ENCODE measurements at places on chromosomes 5 and 9.
A peak's percentile ranks its signal among the peaks of the same experiment; 100 is the strongest.

GRCh38 chr9:73280113-73280512 is 128.4 kb downstream of the ANXA1 start:
- no peak for DNase-seq

- DNase-seq, result no peak
Measured at GRCh38 chr9:77011973-77012821, 7.3 kb upstream of the FOXB2 start.

DNA sequence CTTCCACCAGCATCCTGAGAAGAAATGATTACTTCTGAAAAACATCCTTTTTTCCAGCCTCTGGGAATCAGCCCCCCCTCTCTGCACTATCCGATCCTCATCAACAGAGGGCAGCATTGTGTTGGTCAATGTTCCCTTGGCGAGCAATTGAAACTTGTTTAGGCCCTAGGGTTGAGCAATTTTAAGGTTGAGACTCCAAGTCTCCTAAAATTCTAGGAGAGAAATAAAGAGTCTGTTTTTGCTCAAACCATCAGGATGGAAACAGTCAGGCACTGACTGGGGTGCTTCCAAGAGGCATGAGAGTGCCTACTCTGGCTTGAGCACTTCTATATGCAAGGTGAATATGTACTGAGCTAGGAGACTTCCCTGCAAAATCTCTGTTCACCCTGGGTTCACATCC is 12.4 kb upstream of the CYFIP2 start:
- peak; percentile 40 for DNase-seq

DNA sequence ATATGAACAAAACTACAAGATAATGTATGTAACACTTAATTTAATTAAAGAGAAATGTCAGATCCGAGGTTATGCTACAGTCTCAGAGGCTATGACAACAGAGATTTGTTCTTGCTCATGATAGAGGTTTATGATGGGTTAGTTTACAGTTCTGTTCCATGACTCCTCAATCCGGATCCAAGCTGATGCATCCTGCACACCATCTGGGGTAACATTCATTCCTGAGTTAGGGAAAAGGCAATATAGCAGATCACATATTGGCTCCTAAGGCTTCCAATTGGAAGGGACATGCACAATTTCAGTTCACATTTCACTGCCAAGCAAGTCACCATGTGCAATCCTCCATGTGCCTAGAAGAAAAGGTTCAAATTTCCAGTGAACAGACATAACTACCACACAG is 40.4 kb downstream of the ABLIM3 start:
- DNase-seq, result peak; percentile 28

GRCh38 chr5:150114102-150114641 is 27.8 kb upstream of the CSF1R start:
- no peak for DNase-seq

DNA sequence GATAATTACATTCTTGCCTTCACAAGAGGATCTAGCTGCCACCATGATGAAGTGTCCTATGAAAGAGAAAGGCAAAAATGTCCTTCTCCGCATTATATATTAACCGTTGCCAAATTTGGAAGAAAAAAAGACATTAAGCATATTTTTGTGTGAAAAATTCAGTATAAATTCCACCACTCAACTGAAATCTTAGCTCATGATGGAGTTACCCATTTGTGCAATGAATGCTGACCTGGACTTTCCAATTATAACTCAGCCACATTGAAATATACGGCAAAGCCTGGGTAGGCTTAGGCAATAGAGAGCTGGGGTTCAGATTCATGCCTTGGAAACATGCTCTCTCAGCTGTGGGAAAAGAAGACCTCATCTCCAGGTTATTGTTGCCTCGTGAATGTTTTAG is 71.3 kb upstream of the VCAN start:
- DNase-seq, result no peak

DNA sequence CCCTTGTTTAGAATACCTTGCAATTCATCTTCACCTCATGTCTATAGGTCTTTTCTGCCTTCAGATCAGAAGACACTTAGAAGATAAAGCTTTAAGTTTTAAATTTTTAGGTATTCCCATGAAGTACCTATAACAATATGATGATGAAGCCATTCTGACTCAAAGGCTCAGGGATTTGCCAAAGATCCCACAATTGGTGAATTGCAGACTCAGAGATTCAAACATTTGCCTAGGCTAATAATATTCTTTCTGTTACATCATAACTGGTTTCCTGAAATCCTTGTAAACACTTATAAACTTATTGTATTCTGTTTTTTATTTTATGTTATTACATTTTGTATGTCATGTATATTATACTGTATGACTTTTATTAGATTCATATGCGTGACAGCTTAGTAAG is 62.8 kb upstream of the ZFAND5 start:
- DNase-seq, result peak; percentile 17

GRCh38 chr9:135746565-135746964 is 44.6 kb downstream of the KCNT1 start:
- no peak for DNase-seq

DNA sequence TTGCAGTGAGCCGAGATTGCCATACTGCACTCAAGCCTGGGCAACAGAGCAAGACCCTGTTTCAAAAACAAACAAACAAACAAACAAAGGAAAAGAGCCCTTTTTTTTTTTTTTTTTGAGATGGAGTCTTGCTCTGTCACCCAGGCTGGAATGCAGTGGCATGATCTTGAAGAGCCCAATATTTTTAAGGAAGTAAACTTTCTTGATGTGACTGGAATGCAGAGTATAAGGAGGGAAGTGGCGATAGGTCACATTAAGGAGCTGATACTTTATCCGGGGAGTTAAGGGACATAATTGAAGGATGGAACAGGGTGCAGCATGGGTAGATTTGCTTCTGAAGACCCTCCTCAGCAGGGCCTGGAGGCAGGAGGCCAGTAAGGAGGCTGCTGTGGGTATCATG is 13.0 kb downstream of the NAIF1 start:
- no peak for DNase-seq

DNA sequence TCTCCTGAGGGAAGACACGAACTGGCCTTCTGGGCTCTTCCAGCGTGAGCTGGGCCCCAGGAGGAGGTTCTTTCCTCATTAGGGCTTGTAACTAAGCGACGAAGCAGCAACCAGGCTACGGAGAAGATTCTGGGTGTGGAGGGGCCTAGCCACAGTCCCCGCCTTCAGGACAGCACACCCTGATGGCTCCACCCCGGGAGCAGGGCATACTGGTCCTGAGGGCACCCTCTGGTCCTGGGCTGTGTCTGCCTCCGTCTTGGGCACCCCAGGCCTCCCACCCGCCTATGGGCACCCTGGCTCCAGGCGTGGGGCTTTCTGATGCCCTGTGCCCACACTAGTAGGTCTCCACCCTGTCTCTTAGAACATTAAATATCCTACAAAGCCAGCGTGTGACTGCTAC is 136.4 kb downstream of the OLFM1 start:
- no peak for DNase-seq

GRCh38 chr9:108469654-108470053 is 386.1 kb downstream of the ACTL7B start:
- DNase-seq, result peak; percentile 39

DNA sequence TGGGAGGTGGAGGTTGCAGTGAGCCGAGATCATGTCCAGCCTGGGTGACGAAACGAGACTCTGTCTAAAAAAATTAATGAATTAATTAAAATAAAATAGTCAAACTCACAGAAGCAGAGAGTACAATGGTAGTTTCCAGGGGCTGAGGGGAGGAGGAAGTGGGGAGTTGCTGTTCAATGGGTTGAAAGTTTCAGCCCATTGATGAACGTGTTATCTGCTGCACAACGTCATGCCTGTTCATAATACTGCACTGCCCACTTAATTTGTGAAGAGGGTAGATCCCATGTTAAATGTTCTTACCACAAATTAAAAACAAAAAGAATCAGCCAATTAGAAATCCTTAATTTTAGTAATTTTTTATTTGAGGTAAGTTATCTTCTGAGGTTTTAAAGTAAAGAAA is 16.4 kb upstream of the RUFY1 start:
- no peak for DNase-seq

GRCh38 chr5:9188131-9188530 is 357.7 kb downstream of the SEMA5A start:
- DNase-seq, result peak; percentile 96

- no peak for DNase-seq
Measured at GRCh38 chr5:2109566-2109965, 226.8 kb upstream of the IRX4 start.

GRCh38 chr5:40798012-40798800 is at the start of gene PRKAA1:
PRKAA1 (minus strand) TSS chr5:40798374; CDS start chr5:40798189, 185 bp downstream.
- DNase-seq, result peak; percentile 70

DNA sequence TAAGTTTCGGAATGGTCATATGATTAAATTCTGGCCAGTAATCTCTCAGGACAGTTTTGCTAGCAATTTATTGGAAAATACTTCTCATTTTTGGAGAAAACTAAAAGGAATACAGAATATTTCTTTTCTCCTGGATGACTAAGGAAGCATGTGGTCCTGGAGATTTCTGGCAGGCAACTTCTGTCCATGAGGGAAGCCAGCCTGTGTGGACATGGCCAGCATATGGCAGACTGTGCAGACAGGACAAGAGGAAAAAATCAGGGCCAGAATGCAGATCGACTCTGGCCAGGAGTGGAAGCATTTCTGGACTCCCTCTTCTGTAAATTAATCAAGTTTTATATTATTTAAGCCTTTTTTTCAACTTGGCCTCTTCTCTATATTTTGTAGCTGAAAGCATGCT is 100.4 kb upstream of the CDH18 start:
- DNase-seq, result no peak

- DNase-seq, result no peak
Measured at GRCh38 chr9:90948156-90948555, 146.5 kb downstream of the SYK start.

DNA sequence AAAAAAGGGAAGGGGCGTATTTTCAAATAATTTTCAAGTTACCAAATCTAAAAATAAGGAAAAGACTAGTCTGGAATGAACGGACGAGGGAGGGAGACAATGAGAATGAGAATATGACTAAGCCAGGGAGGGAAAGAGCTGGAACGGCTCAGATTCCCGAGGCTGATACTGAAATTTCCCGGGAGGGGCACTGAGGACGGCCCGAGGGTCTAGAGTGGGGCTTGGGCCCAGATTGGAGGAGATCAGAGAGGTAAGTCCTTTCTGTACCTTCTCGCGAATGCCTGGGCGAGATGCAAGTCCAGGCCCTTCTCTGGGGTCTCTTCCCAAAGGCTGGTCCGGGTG is 3.4 kb upstream of the CCIN start:
- DNase-seq, result peak; percentile 40

DNA sequence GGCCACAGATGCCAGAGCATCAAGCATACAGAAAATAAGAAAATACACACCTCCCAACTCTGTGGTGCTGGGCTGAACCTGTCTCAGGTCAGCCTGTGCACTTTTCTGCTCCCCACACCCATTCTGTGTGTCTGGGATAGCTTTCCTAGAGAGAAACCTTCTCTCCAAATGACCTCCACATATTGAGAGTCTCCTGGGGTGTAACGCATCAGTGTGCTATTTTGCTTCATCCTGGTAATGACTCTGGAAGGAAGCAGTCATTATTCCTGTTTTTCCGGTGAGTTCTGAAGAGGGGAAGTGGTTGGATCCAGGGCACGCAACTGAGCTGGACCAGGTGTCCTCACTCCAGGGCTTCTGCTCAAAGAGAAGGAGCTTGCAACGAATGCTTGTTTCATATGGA is 73.2 kb upstream of the SH3PXD2B start:
- DNase-seq, result no peak

- no peak for DNase-seq
Measured at GRCh38 chr9:90909225-90909624, 107.6 kb downstream of the SYK start.

DNA sequence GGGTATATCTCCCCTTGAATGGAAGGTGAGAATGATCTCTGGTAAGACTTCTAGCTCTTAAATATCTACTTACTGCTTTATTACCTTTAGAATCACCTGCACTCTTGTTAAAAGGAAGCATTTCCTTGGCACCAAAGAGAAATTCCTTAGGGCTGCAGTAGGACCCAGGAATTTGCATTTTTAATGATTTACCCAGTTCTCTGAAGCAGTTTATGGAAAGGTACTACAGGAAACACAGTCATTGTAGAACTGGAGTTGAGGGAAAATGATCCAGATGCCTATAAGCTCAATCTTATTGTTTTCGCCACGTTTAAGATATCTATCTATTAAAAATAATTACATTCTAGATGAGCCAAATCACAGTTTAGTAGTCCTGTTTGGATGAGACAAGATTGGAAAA is 9.5 kb upstream of the C9 start:
- DNase-seq, result no peak

DNA sequence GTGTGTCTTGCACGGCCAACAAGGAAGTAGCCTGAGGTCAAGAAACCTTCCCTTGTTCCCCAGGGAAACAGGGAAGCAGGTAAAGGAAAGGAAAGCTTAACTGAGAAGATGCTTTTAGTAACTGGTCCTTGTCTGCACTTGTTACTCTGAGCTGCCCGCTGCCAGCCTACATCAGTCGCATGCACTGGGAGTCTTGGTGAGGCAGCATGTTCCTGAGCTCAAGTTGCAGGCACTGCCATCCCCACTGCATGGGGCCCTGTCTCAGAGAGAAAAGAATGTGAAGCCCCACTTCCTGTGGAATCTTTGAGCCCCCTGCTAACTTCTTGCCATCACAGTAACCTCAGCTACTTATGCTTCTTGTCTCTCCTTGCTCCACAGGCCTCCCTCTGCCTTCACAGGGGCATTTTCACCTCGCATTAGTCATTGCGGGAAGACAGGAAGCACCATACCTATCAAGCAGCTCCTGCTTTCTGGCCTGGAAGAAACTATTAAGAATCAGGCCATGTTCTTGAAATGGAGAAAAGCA is 344.1 kb upstream of the ADAMTSL1 start:
- DNase-seq, result no peak

- no peak for DNase-seq
Measured at GRCh38 chr5:137636830-137637714, 98.8 kb downstream of the KLHL3 start.

GRCh38 chr9:91639054-91639453 is 215.4 kb upstream of the NFIL3 start:
- DNase-seq, result no peak

DNA sequence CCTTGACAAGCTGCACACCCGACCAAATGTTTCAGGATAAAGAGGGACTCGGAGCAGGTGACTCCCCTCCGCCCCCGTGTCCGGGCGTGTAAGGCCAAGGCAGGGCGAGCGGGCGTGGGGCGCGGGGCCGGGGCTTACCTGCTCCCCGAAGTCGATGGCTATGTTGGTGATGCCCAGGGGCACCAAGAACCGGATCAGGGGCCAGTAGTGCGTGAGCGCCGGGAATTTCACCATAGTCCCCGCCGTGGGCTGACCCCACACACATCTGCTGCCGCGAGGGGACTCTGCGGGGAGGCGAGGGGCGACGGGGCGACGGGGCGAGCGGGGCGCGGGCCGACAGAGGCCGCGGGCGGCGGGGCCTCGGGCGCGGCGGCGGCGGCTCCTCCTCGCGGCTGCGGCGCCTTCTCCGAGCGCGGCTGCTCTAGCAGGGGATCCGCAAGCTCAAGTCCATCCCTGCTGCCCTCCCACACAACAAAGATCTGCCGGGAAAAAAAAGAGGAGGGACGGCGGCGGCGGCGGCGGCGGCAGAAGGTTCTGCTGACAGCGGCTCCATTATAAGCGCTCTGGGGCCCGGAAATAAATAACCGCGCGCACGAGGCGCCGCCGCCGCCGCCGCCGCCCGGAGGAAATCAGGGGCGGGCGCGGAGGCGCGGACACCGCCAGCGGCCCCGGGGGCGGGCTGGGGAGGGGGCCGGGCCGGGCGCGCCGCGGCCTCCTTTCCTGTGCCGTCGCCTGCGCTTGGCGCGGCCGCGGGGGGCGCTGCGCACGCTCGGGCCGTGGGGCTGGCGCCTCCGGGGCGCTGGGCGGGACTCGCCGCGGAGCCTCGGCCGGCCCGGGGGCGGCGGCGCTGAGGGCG is at the start of gene ANKH:
Gene ANKH (minus strand): TSS at position 565 of the 856 bp plus-strand sequence. CDS start 331 bp downstream, at position 234.
- DNase-seq, result peak; percentile 67
